ENCODE measurements at places on chromosomes 11 and 22. TPM values are rescaled to one million over a fixed set of nuclear protein-coding genes. Genes with fewer than 3 reads are reported as not detected.

STK33 gene
- not detected for polyA plus RNA-seq

- H3K36me3 ChIP-seq: no peaks in the 10 kb centered on the region
- no peaks in the 10 kb centered on the region for H3K27me3 ChIP-seq
- H3K4me1 ChIP-seq: no peaks in the 10 kb centered on the region
- no peak overlapping the region for H3K27ac ChIP-seq
- DNase-seq: no peak
Measured at GRCh38 chr11:2483426-2483825, 38.6 kb downstream of the KCNQ1 start.

GRCh38 chr11:128399251-128400121 is 187.9 kb downstream of the ETS1 start:
- no peaks in the 10 kb centered on the region for H3K27me3 ChIP-seq
- H3K27ac ChIP-seq: peak overlapping the region; percentile 68
- peaks cover 43% of the 10 kb centered on the region for H3K4me1 ChIP-seq

DNA sequence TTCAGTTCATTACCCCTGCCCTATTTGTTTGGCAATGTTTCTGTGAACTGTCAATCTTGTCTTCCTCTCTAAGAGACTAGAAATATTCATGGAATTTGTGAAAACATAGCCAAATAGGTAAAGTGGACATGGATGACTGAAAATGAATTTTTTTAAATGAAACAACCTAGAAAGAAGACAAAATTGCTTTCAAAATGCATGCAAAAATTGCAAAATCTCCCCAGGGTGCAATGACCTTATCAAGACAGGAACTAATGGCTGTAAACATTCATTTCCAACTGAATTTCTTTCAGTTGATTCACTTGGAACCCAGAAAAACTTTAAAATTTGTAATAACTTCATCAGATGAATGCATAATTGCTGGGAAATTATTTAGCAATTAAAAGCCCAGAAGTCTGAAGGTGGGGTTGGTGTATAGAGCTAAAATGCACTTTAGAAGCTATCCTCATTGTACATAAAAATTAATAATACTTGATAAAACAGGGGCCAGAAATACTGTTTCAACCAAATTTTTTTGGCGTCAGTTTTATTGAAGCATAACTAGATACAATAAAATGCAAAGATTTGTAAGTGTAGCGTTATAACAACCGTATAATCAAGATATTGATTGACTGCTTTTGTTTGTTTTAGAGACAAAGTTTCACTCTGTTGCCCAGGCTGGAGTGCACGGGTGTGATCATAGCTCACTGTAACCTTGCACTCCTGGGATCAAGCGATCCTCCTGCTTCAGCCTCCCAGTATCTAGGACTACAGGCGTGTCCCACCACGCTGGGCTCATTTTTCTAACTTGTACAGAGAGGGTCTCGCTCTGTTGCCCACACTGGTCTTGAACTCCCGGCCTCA is 27.6 kb upstream of the SLC35C1 start:
- no peaks in the 10 kb centered on the region for H3K36me3 ChIP-seq
- H3K27me3 ChIP-seq: no peaks in the 10 kb centered on the region
- no peak overlapping the region for H3K4me3 ChIP-seq
- H3K4me1 ChIP-seq: no peaks in the 10 kb centered on the region
- H3K27ac ChIP-seq: no peak overlapping the region
- DNase-seq: no peak

GRCh38 chr11:69674267-69674885 is 777 bp downstream of the LTO1 start:
- H3K4me3 ChIP-seq: peak overlapping the region; percentile 97
- H3K4me1 ChIP-seq: no peaks in the 10 kb centered on the region
- no peaks in the 10 kb centered on the region for H3K27me3 ChIP-seq
- peak overlapping the region; percentile 89 for H3K27ac ChIP-seq

Measured in sigmoid colon (tissue), 7 donors.